ENCODE measurements at places on chromosomes 6 and 20.
A peak's percentile ranks its signal among the peaks of the same experiment; 100 is the strongest.

- DNase-seq = no peak
Measured at GRCh38 chr6:152952866-152953509, 29.9 kb downstream of the FBXO5 start.

- no peak for DNase-seq
Measured at GRCh38 chr20:50050660-50051308, 62.2 kb downstream of the UBE2V1 start.

DNA sequence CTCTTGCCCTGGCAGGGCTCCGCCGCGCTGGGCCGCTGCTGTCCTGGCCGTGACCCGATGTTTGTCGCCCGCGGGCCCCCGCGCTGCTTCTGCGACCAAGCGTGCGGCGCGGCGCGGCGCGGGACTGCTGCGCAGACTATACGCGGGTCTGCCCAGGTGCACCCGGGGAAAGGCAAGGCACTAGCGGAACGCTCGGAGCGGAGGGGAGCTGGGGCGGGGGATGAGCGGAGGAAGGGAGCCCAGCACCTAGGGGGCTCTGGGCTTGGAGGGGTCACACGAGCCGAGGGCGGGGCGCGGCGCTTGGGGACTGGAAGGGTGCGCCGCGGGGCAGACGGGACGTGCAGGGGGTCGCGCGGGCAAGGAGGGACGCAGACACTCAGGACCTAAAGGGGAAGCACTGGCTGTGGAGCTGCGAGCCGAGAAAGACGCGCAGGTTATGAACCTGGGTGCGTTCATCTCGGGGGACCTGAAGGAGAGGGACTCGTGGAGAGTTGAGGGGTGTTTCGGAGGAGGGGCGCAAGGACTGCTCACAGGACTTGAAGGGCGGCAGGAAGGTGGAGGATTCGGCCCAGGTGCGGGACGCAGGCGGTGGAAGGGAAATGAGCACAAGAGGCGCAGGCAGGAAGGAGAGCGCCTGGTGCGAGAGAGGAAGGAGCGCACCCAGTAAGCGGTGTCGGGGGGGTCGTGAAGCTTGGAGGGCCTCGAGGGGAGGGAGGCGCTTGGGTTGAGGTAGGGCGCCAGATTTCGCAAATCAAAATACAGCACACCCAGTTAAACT lies 40.8 kb upstream of the ZNFX1 start:
- no peak for DNase-seq

- no peak for DNase-seq
Measured at GRCh38 chr6:8914700-8915099, 479.4 kb upstream of the SLC35B3 start.

DNA sequence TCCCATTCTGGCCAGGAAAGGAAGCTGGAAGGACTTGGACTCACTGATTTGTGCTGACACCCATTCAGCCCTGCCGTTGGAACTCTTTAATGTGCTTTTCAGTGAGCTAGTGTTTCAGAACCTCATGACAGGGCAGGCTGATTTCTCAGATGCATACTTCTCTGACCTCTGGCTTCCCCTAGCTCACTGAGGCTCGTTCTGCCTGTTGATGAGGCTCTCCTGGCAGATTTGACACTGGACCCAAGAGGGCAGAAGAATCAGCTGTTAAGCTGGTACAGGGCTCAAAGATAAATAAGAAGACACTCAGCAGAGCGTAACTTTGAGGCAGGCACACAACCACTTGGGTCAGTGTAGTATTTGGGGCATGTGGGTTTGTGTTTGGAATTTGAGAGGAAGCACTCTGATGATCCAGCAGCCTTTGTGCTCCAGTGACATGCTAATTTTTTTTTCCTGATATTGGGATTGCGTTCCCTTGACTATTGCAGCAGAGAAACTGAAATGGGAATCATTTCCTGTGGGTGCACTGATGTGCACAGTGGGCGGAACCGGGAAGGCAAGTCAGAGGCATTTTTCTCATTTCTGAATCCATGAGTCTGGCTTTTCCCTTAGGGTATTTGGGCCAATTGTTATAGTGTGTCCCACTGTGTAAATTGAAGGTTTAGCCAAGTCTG lies 80.2 kb downstream of the CARMIL1 start:
- no peak for DNase-seq

DNA sequence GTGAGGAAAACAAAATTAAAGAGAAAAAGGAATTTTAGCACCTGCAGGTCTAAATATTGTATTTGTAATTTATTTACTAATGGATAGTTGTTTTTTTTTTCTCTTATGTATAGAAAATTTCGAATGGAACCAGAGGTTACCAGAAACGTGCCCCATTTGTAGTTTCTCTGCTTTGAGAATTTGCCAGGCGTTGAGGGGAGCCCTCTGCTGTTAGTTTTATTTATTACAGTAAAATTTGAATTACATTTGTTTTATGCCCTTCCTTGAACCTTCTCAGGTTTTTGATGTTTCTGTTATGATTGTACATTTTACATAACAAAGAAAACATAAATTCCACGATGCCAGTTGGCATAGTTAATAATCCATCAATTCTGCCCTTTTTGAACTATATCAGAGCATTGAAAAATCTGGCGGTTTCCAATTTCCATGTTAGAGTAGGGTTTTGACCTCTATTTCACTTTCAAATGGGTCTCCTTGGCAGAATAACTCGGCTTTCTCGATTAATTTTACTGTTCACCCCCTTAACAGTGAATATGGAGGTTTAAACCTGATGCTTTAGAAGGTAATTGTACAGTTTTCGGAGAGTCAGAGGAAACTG lies 35.1 kb upstream of the RFPL4B start:
- DNase-seq = no peak

- DNase-seq = no peak
Measured at GRCh38 chr20:54015496-54015895, 54.9 kb downstream of the BCAS1 start.

- DNase-seq = no peak
Measured at GRCh38 chr6:163841326-163841725, 426.8 kb downstream of the QKI start.

GRCh38 chr6:129321303-129321702 lies 388.7 kb downstream of the ARHGAP18 start:
- DNase-seq = no peak

GRCh38 chr6:155079985-155080452 lies 84.9 kb downstream of the TIAM2 start:
- DNase-seq = no peak

DNA sequence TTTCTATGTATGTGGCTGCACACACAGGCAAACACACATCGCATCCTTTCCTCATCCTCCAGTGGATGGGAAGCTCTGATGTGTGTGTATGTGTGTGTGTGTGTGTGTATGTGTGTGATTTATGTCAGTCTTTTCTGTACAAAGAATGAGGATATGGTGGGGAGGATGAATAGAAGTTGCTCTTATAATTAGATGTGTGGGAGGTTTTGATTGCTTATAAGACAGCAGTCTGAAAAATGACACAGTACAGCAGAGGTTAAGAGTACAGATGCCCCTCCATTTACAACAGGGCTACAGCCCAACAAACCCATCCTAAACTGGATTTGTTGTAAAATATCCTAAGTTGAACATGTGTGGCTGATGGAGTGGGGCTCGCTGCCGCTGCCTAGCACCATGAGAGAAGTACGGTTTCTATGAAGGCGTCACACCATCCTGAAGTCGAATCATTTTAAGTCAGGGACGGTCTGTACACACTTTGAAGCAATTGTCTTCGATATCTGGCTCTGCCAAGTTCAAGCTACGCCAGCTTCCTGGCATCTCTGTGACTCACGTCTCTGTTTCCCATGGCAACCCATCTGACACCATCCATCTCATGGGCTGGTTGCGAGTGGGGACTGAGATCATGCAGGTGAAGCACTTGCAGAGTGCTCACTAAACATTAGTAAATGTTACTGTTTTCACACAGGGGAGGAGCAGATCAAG lies 252.6 kb downstream of the MYLK4 start:
- no peak for DNase-seq

DNA sequence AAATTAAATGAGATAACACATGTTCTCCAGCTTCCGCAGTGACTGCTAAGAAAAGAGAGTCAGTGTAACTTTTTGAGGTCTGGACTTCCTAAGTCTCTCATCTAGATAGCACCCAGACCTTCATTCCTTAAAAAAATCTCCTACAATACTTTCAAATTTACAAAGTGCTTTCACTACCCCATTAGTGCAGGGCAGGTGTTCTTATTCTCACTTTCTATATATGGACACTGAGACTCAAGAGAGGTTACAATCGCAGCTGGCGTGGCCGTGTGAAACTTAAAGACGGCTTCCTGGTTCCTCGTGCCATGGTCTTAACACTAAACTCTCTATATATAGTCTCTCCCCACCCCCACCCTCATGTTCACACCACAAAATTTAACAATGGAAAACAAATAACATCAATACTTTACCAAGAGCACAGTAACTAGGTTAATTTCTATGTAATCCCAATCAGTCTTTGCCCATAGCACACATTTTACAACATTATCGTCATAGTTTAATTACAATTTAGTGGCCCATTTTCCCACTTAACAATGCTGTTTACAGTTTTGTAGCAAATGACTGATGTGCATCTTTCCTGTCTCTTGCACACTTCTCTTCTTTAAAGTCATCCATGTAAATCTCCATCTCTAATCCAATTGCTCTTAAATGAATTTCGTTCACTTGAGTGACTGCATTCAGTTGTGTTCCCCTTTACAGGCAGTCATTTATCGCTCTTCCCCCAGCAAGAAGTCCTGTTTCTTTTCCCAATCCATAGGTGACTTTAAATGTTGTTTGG lies 78.8 kb upstream of the ARID1B start:
- DNase-seq = no peak

DNA sequence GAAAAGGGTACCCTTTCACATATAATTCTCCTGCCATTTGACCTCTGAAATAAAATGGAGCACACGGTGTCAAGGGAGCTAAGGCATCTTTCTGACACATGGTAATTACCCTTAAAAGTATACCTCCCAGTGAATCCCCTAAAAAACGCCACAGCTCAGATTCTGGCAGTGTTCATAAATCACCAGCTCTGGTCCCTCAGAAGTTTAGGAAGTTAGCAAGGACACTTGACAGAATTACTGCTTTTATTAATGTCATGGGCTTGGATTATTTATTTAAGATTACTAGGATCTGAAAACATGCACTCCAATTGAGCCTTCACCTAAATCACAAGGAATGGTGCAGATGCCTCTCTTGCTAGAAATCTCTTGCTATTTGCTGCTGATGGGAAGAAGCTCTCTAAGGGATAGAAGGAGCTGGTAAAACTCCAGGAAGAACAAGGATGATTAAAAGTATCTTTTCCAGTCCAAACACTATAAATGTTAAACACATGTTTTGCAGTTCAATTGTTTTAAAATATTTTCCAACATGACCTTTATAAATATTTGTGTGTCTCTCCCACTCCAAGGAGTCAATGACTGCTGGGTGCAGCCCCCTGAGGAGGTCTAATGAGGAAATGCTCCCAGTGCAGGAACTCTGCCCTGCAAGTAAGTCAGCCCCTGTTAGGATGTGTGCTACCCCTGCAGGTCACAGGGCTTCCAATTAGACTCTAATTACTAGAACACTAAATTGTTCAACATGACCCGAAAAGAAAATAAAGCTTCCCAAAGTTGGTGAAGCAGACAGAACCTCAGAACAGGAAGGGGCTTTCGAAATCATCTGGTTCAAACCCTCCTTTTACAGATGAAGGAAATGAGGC lies 230.3 kb downstream of the TFAP2A start:
- no peak for DNase-seq

DNA sequence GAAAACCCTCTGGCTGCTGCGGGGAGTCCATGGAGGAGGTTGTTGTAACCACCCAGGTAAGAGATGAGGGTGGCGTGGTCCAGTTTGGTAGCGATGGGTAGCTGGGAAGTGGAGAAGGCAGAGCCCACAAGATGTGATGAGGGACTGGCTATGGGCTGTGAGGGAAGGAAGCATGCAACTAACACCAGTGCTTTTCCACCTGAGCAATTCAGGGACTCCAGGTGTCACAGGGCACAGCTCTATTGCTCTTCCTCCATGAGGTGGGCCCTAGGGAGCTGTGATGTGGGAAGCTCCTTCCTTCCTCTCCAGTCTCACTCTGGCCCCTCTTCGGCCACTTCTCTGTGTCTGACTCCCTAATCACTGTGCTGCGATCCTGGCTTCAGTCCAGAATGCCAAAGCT lies 32.4 kb upstream of the TGM6 start:
- no peak for DNase-seq

GRCh38 chr6:42239736-42240375 lies 22.2 kb upstream of the MRPS10 start:
- peak; percentile 1 for DNase-seq

DNA sequence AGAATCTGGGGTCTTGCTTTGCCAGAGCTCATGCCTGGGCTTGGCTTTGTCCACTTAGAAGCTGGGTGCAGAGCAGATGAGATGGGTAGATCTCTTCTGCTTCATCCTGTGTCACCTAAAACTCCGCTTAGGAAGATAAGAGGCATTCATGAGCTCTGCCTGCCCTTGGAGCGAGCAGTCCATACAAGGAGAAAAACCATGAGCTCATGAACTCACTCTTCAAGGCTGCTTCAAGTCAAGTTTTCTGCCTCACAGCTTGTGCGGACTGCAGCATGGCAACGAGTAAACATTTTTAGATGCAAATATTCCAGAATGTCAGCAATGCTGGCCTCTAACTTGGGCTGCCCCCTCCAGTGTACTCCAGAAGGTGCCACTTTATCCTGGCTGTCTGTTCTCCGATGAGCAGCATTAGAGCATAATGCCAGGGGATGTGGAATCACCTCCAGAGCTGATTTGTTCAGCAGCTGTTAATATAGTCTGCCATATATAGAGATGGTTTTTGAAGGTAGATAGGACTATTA lies 10.7 kb upstream of the UQCC2 start:
- no peak for DNase-seq

GRCh38 chr6:90127595-90127994 lies 169.0 kb downstream of the BACH2 start:
- no peak for DNase-seq

DNA sequence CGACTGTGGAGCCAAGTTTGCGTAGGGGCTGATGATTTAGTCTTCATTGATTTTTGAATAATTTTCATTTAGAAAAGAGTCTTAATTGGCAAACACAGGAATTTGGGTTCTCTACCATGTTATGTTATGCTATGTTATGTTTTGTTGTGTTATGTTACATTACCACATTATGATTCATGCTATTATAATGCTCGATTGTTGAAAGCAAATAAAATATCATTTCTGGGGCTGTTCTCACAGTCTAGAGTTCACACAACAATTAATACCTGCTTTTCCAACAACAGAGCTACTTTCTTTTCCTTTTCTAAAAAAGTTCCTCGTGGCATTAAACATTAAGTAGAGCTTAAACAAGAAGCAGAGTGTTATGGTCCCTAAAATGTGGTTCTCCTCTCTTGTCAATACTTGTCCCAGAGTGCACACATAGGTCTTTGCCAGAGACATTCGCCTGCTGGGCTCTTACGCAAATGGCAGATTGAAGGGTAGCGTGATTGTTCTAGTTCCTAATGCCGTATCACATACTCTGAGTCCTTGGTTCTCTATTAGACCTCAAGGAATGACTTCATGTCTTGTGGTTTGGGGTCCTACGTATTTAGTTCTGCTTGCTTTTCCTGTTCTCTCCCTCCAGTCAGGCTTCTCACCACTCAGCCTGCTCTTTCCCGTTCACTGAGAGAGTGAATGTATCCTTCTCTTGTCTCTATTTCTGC lies 370.3 kb downstream of the CD109 start:
- DNase-seq = no peak

- no peak for DNase-seq
Measured at GRCh38 chr6:42428326-42429041, 23.2 kb downstream of the TRERF1 start.

Data from activated CD4-positive, CD25-positive, alpha-beta regulatory T cell treated with anti-CD3 and anti-CD28 coated beads, Interleukin-2, amount 50 U/mL, for 72 hours (primary cell).